ENCODE measurements at places on chromosomes 1 and 21.

DNA sequence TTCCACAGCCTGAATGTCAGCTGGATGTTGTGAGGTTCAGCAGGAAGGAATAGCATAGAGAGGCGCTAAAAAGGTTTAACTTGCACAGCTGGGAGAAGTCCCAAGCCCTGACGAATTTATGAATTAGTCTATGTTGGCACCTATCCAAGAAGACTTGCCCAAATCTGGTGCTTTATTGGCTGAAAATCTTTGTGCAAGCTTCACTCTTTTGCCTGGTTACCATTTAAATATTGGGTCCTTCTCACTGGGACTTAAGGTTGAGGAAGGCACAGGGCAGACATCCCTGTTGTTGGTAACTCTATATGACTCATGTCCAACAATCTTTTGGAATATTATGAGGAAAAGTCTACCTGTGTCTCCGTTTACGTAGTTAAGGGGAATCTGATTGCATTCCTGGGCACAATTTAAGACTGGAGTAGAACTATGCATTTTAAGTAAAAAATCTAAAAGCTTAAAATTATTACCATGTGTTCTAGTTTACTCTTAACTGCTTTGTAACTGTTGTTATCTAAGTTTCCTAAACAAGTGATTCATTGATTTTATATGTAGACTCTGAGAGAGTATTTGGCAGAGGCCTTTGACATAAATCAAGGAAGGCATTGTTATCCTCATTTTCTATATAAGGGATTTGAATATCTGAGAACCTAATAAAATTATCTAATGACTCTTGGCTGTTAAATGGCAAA lies 181.7 kb upstream of the DPYD start:
- DNase-seq = no peak

GRCh38 chr1:243508303-243508713 lies 252.5 kb downstream of the SDCCAG8 start:
- DNase-seq = no peak

DNA sequence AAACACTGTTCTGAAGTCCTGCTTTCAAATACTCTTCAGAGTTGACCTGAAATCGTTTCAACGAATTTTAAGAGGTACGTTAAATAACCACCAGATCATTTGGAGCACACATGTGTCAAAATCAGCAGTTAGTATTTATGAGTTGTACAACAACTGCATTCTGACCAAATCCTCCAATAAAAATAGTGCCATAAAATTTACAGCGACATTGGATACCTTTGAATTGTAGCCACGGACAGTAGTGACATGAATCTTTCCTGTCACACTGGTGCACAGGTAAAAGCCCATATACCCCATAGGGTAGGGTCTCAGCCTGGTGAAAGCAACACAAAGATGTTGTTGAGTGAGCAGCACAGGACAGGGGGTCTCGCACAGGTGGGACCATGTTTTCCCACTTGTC lies 121.5 kb downstream of the CLIC6 start:
- DNase-seq = no peak

DNA sequence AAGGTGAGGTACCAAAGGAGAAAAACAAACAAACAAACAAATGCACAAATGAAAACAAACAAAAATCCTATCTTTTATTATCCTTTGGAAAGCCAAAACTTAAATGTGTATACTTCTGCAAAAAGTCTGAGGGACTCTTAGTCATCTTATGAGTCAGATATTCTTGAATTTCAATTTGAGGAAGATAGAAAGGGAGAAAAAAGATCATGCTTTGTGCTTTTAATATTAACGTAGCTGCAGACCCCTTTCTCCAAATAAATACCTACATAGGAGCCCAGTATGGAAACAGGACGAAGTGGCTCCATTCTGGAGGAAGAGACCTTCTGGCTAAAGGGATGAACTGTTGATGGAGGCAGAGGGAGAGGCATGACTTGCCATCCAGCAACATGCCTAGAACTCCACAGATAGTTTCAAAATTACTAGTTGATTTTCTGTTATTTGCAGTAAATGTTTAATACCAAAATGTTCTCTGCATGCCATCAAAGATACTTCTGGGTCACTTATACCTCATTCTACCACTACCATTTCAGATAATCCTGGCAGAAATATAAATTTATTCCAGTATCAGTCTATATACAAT lies 25.4 kb downstream of the NUP210L start:
- DNase-seq = no peak

DNA sequence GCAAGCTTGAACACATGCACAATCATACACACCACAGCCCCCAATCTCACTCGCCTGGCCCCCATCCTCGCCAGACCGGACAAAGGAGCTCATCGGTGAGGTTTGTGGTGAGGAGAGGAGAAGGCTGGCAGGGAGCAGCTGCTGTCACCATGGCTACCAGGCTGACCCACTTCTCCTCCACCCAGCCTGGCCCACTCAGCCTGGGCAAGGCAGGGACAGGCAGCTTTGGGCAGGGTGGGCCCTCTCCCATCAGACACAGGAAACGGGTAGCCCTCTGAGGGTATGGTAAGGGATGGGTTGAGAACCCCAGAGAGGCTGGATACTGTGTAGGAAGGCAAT lies 15.9 kb downstream of the RIMS3 start:
- no peak for DNase-seq

DNA sequence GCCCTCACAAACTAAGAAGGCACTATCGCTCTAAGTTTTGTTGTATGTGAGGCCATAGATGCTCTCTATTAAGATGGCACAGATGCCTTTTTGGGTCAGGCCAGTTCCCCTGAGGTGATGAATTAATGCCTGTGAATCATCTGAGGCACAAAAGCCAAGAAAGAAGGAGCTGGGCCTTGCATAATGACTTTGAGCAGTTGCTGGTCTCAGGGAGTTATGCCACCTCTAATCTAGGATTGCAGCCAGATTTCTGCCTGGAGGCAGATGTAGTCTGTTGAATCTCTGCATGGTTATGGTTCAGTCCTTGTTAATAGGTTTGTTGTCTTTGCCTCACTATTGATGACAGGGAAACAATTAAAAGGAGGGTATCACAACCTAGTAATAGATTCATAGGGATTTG lies 168.1 kb upstream of the CHRM3 start:
- no peak for DNase-seq

- DNase-seq = no peak
These were observed 4.6 kb downstream of the IPO13 start for GRCh38 chr1:43951021-43951985.

- DNase-seq = no peak
These were observed 14.3 kb downstream of the BACH1 start for GRCh38 chr21:29312981-29313380.

GRCh38 chr1:84350104-84350503 lies 48.2 kb upstream of the DNASE2B start:
- DNase-seq = no peak

GRCh38 chr1:219790834-219791615 lies 137.3 kb downstream of the SLC30A10 start:
- no peak for DNase-seq

DNA sequence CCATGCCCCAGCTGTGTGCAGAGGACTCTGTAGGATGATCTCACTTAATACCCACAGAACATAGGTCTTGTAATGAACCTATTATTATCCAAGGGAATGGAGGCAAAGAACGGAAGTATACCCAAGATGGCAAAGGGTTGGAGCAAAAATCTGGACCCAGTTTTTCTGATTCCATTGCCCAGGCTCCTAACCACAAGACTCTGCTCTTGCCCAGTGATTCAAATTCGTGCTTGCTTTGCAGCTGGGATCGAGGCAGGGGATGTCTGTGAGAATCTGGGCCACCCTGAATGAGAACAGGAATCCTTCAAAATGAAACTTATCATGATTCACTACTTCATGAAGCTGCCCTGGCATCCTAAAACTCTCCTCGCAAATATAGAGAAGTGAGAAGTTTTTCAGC lies 97.5 kb upstream of the KCNJ6 start:
- DNase-seq = no peak

- no peak for DNase-seq
These were observed 4.8 kb downstream of the MX2 start for GRCh38 chr21:41366522-41367151.

DNA sequence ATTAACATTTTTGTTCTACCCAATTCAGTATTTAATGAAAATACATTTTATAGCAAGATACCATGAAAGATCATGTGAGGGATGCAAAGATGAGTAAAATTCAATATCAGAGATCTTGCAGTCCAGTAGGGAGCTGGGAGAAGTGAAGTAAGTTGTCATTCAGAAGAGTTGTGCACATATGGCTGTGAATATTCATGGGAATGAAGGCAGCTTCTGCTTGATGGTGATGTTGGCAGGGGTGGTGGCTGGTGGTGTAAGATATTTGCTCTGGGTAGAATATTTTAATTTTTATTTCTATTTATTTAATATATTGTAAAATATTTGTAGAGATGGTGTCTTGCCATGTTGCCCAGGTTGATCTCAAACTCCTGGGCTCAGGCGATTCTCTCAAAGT lies 72.0 kb upstream of the GCLM start:
- DNase-seq = no peak

GRCh38 chr21:31137960-31138359 lies 99.7 kb upstream of the KRTAP19-8 start:
- DNase-seq = no peak

- no peak for DNase-seq
These were observed 40.8 kb upstream of the NEXN start for GRCh38 chr1:77847621-77848080.

GRCh38 chr21:43703035-43703880 lies 15.7 kb upstream of the PDXK start:
- no peak for DNase-seq

DNA sequence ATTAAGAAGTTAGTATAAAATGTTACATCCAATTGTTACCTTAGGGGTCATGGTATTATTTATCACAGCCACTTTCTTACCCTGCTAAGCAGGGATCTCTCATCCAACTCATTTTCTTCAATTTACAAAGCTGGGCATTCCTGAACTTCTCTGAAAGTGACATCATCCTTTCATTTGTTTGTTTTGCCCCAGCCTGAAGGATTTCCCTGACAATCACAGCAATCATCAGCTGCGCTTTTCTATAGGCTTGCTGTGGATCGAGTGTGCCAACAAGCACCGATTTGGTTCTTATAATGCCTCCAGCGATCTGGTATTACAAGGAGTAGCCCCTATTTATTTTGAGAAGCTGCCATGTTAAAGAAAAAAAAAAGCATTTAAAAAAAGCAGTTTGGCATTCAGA lies 240.2 kb downstream of the USH2A start:
- no peak for DNase-seq

DNA sequence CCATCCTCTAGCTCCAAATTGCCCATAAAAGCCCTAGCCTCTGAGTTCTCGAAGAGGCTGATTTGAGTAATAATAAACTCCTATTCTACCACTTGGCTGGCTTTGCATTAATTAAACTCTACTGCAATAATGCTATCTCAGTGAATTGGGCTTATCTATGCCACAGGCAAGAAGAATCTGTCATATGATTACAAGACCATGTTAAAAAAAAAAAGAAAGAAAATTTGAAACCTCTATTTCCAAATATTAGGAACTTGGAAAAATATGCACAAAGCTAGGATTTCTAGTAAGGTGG lies 27.6 kb upstream of the SGIP1 start:
- no peak for DNase-seq

- DNase-seq = no peak
These were observed 181.7 kb downstream of the ROR1 start for GRCh38 chr1:63955370-63956145.

- no peak for DNase-seq
These were observed 13.9 kb upstream of the LY9 start for GRCh38 chr1:160781914-160782689.

GRCh38 chr1:23102289-23102688 lies 66.4 kb downstream of the LUZP1 start:
- DNase-seq = no peak

DNA sequence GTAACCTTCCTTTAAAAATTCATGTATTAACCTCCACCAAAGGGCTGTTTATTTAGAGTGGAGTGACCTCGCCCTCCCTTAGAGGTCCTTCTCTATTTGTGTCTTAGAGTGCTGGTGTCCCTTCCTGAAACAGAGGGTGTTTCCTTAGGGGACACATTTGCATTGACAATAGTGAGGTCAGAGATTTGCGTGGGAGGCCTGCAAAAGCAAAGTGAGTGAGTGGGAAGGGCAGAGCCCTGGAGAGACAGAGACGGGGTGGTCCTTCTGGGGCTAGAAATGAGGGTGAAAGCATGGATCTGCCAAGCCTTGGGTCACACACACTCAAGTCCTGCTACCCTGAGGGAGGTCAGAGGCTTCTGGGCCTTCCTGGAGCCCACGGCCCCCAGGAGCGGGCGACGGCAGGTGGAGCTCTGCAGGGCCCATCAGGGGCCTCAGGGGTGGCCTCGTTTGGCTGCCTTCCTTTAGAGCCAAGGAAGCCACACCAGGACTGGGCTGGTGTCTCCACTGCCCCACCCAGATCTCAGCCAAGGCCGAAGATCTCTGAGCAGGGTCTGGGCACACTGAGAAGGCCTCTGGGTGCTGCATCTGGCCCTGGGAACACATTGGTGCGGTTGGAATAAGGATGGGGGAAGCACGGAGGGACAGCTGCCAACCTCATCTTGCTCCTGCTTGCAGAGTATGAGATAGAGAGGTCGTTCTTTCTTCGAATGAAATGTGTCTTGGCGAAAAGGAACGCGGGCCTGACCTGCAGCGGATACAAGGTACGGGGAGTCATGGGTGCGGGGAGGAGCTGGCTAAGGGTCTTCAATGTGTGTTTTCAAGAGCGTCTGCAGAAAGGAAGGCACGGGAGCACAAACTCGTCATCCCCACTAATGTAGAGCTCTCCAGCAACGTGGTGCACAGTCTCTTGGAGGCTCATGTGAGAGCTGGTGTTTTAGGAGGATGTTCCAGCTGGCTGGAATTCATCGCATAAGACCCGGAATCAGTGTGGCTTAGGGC lies 23.8 kb downstream of the SIM2 start:
- DNase-seq = no peak

- DNase-seq = no peak
These were observed 28.3 kb downstream of the FAAP20 start for GRCh38 chr1:2166254-2166653.

Data from stimulated activated CD8-positive, alpha-beta memory T cell treated with anti-CD3 and anti-CD28 coated beads, Interleukin-4, amount 100 ng/mL, for 4 hours (primary cell).